Right cardiac atrium (tissue), 5 donors: ENCODE measurements at places on chromosomes 3 and 15.

- DNase-seq = no peak
These were observed 16.6 kb downstream of the CAPN3 start for GRCh38 chr15:42375941-42376340.

GRCh38 chr3:106088899-106089298 is 220.1 kb upstream of the CBLB start:
- no peak for DNase-seq

DNA sequence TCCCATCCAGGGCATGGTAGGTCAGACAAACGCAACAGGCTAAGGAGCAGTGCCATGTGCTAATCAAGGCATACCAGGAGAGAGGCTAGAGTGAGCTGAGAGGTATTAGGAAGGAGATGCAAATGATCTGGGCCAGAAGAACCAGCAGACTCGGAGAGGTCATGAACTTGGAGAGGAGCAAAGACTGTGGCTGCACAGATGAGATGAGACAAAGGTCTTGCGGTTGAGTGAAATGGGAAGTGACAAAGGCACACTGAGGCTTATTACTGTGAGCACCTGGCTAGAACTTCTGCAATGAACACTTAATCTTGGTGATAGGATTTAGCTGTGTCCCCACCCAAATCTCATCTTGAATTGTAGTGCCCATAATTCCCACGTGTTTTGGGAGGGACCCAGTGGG is 380.2 kb downstream of the ULK4 start:
- DNase-seq = no peak

DNA sequence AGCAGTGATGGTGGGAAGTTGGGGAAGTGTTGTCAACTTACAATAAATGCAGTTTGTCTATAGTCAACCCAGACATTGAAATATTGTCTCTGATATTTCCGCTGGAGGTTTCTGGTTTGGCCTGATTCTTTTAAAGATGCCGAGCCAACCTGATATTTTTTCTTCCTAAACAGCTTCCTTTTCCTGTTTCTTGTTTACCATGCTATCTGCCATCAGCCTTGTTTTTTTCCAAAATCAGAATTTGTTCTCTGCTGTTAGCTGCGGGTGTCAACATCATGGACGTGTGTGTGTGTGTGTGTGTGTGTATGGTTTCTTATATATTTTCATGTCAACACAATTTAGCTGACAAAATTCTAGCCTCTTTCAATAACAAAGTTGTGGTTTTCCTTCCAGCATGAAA is 41.2 kb upstream of the XCR1 start:
- no peak for DNase-seq

- no peak for DNase-seq
These were observed 66.3 kb downstream of the TPRG1 start for GRCh38 chr3:189238071-189238470.

- no peak for DNase-seq
These were observed 131.0 kb upstream of the CBLB start for GRCh38 chr3:105999856-106000255.

DNA sequence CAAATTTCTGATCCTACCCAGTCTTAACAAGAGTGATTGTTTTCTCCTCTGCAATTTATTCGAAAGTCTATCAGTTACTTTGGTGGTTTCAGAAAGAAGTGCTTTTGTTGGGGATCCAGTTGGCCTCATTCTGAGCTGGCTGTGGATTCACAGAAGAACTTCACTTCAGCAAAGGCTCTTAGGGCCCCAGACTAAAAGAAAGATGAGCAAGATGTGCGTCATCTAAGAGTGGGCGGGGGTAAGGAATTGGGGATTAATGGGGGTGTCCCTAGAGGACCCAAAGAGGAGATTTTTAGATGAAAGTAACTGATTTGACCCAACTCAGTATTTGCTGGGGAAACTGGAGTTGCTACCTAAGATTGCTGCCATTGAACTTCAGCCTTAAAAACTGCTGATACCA is 63.9 kb upstream of the TSEN2 start:
- DNase-seq = no peak

DNA sequence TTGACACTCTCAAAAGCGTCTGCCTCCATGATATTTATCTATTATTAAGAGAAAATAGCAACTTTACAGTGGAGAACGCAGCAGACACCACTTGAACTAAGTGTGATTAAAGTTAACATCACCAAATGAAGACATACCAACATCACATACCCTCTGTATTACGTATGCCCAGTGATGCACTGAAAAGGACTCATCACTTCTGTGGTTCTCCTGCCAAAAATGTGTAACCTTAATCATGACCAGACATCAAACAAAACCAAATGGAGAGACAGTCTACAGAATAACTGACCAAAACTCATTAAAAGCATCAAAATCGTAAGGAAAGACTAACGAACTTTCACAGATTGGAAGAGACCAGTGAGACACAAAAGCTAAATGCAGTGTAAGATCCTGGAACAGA is 103.2 kb downstream of the PPP2R3A start:
- no peak for DNase-seq

DNA sequence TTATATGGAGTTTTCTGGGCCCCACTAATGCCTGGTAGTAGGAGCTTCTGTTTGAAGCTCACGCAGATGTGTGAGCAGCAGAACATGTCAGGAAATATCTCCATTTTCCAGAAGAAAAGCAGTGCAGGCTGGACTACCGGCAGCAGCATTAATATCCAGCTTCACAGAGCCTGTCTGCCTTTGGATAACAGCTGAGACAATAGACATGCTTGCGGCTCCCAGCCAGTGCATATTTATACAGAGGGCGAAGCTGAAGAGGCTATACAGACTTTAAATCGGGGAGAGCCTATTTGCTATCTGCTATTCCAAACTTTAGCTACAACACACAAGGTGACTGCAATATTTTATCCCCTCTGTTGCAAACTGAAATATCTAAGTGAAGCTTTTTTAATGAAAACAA is 250.1 kb upstream of the WNT5A start:
- DNase-seq = no peak

- DNase-seq = no peak
These were observed 7.4 kb upstream of the CAPN7 start for GRCh38 chr3:15198686-15199085.

GRCh38 chr15:40543631-40544294 is 21.1 kb downstream of the CCDC32 start:
- no peak for DNase-seq

GRCh38 chr3:36172699-36173098 is 207.6 kb upstream of the STAC start:
- DNase-seq = no peak

GRCh38 chr3:10188804-10189556 is 24.3 kb downstream of the IRAK2 start:
- DNase-seq = no peak
